ENCODE measurements at places on chromosomes 4 and X.

GRCh38 chr4:110085131-110085530 lies 113.3 kb downstream of the ELOVL6 start:
- no peak for DNase-seq

DNA sequence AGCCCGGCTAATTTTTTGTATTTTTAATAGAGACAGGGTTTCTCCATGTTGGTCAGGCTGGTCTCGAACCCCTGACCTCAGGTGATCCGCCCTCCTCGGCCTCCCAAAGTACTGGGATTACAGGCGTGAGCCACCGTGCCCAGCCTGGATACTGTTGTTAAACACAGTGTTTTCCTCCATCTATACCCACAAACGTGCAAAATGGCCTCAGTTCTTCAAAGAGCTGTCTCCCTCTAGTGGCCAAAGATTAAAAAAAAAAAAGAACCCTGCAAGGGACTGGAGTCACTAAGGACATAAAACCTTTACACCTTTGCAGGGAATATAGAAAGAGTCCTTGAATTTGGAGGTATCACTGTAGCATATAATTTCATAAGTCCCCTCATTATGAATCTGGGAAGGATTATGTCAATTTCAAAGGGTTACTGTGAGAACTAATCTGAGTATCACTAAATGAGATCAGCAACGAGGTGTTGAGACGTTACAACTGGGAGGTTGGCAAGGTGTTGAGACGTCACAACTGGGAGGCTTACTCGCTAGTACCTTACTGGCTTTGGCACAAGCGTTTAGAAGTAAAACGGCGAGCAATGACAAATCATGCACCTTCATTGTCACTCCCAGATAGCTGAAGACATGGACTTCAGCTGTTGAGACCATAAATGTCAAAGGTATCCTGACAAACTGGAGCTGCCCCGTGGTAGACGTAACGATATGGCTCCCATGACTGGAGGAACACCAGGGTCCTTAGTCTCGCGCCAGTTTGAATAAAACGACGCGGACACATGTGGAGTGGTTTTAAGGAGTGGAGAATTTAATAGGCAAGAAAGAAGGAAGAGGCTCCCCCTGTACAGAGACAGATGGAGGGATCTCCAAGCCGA lies 33.4 kb upstream of the ENPP6 start:
- DNase-seq = peak; percentile 13

- peak; percentile 54 for DNase-seq
Measured at GRCh38 chrX:155966876-155967275, 30.6 kb upstream of the IL9R start.

GRCh38 chr4:109429545-109429944 lies 4.1 kb upstream of the SEC24B start:
- DNase-seq = no peak

- DNase-seq = no peak
Measured at GRCh38 chrX:153633048-153633447, 14.0 kb upstream of the DUSP9 start.

All from NCI-H446 treated with DMSO at 0.1 percent for 48 hours (cell line).